ENCODE measurements at places on chromosomes 5 and 9.

DNA sequence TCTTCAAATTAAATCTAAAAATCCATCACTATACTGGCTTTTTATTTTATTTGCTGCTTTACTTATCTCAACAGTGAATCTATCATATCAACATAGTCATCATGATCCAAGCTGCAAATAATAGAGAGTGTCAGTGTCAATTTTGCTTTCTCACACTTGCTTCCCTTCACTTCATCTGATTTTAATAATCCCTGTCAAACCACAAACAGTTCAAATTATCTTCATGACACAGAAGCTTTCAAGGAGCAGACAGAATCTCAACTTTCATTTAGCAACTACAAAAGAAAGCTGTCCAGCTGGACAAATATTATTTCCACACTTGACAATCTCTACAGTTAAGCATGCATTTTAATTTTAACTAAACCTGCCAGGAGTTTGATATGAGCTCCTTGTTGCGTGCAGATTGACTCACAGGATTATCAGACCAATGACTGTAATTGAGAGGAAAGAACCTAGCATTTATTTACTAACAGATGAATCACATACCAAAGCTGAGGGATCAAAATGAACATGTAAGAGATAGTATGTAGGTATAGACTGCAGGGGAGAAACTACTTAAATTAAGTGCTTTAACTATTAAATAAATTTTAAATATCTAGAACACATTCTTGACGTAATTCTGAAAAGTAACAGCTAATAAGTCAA, 56.0 kb downstream of the KIAA0825 start:
- DNase-seq: no peak

DNA sequence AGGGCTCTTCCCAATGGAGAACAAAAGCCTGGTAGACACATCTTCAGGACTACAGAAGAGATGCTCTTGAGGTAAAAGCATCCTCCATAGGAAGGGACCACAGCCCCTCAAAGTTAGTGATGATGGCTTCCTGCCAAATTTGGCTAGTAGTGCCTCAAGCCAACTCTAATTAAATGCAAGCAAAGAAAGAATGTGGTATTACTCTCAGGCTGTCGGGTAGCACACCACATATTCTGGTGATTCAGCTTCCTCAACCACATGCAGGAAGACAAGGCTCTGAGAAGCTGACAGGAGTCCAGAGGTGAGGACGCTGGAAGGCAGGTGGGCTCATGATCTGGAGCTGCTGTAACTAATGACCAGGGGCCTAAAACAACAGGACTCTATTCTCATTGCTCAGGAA, 37.2 kb upstream of the S1PR3 start:
- no peak for DNase-seq

DNA sequence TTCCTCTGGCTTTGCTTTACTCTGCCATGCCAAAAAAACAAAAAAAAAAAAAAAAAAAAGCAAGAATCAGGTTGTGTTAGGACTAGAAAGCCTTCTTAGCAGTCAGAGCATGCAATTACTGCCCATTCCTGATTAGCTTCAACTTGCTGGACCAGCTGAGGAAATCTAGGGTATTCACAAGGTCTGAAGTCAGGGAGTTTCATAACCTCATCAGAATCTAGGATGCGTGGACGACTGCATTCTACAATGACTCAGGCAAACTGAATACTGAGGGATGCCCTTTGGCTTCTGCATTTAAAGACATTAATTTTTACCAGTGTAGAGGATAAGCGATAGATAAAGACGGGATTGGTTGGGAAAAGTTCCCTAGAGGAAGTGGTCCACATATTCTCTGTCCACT, 39.2 kb upstream of the SHOC1 start:
- no peak for DNase-seq

DNA sequence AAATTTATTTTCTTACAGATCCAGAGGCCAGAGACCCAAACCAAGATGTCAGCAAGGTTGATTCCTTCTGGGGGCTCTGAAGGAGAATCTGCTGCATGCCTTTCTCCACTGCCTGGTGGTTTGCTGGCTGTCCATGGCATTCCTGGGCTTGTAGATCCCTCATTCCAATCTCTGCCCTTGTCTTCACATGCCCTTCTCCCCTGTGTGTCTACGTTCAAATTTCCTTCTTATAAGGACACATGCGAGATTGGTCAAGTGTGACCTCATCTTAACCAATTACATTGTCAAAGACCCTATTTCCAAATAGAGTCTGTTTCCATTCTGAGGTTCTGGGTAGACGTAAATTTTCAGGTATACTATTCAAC, 84.5 kb upstream of the RAI14 start:
- no peak for DNase-seq

DNA sequence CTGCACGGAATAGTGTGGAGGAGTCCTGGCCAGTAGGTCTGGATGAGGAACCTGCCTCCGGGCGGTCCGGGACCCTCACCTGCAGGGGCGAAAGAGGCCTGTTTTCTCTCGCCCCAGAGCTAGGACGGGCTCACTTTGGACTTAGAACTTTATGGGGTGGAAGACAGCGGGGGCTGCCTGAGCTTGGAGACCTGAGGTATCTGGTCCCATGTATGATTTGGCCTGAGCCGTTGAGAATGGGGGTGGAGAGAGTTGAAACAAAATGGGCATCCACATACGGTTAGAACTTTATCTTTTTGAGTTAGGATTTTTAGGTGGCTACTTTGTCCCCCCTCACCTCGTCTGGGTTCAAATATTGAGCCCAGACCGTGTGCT, 681 bp upstream of the ETF1 start:
- DNase-seq: peak; percentile 67

Data from T-helper 22 cell (primary cell).